DMS79 (cell line): ENCODE measurements at places on chromosomes 6 and 20.
A peak's percentile ranks its signal among the peaks of the same experiment; 100 is the strongest.

DNA sequence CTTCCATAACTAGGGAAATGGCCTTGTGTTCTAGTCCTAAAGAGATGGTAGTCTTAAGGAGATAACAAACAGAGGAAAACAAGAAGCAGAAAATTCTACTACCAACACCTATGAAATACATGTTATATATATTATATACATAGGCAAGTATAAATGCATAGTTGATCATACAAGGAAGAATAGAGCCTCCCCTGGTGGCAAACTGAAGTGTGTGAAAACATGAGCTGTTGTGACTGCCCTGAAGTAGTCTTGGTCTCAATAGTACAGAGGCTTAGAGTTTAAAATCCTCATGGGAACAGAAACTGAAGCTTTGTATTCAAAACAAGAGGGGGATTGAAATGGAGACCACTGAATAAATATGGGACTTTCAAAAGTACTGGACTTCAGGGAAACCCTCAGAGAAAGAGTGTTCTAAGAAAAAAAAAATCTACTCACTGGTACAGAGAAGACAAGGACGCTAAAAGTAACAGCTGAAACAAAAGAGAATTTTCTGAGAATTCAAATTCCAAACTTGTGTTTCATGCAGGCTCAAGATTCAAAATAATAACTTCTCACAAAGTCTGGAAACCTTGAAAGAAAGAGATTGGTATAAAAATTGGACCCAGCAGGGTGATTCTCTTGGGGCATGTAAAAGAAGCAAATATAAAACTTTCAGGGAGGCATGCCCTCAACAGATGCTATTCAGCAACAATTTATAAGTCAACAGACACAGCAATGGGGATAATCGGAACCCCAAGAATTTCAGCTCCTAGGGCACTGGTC is 59.7 kb upstream of the SAMD3 start:
- no peak for DNase-seq

GRCh38 chr20:37329481-37330165 is 16.3 kb upstream of the SRC start:
- DNase-seq = no peak

GRCh38 chr20:57558614-57559288 is 2.2 kb upstream of the PCK1 start:
- no peak for DNase-seq

DNA sequence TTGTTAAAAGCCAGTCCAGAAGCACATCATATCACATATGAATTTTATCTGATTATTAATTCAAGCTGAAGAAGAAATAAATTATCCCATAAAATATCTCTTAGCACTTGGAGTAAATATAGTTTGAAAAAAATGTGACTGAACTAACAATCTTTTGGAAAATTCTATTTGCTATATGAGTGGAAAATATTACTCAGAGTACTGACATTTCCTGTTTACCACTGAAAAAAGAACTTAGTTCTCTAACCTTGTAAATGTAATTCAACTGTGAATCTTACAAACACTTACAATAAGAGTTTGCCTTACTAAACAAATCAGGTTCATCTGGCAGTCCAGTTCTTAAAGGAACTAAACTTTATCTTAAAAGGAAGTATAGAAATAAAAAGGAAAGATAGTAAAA is 44.2 kb downstream of the MOXD1 start:
- DNase-seq = no peak

- DNase-seq = no peak
Observed at GRCh38 chr6:131946992-131947955, 3.9 kb downstream of the CCN2 start.

- no peak for DNase-seq
Observed at GRCh38 chr6:12186528-12186927, 103.6 kb upstream of the EDN1 start.

DNA sequence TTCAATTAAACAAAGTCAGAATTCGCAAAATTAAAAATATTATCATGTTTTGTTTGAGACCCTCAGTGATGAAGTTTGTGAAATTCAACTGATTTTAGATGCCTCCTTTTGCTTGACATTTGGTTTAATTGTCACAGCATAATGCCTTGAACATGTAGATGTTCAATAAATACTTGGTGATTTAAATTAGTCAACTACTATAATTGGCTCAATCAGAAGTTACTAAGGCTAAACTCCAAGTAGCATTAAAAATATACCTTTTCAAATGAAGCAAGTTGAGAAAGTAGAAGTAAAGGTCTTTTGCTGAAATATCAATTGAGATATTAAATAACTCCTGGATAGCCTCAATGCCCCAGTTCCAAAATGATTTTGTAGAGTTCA is 145.8 kb upstream of the AKIRIN2 start:
- no peak for DNase-seq

GRCh38 chr6:66478705-66479104 is 771.7 kb upstream of the EYS start:
- DNase-seq = no peak

DNA sequence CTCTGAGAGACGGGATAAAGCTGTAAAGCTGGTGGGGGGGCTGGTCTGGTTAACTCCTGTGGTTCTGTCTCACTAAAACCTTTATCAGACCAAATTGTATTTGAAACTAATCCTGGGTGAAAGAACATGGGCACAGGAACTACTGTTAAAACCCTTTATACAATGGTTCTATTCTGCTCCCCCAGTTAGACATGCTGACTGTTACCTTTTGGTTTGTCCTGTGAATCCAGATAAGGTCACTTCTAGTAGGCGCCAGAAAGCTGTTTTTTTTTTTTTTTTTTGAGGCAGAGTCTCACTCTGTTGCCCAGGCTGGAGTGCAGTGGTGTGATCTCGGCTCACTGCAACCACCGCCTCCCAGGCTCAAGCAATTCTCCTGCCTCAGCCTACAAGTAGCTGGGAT is 29.7 kb downstream of the GSTA4 start:
- DNase-seq = no peak

DNA sequence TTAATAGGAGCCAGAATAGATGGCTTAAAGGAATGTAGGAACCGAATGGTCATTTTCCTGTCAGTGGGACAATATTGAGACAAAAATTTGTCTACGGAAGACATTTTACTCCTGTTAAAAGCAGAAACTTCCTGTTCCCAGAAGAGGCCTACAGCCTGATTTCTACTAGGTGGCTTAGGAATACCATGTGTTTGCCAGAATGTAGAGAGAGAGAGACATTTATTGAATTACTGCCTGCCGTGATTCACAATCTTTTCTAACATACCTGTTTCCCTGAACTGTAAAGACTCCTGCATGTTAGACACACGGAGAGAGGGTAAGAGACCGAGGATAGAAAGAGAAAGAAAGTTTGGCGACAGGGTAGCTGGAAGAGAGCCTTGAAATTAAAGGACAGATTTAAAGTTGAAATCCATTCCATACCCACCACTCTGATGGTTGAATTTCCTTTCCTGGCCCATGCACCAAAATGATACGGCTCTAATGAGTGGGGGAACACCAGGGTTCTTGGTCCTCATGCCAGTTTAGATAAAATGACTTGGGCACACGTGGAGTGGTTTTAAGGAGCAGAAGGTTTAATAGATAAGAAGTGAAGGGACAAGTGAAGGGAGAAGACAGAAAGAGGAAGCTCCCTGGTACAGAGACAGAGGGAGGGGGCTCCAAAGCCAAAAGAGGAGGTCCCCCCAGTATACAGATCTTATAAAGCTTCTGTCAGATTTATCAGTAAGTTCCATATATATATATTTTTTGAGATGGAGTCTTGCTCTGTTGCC is 22.5 kb downstream of the NCOA3 start:
- DNase-seq = no peak

- no peak for DNase-seq
Observed at GRCh38 chr20:37285664-37286374, 3.6 kb upstream of the MANBAL start.

GRCh38 chr20:48809673-48810072 is 18.1 kb downstream of the PREX1 start:
- DNase-seq = no peak

GRCh38 chr6:21769405-21769861 is 175.9 kb downstream of the SOX4 start:
- DNase-seq = no peak

DNA sequence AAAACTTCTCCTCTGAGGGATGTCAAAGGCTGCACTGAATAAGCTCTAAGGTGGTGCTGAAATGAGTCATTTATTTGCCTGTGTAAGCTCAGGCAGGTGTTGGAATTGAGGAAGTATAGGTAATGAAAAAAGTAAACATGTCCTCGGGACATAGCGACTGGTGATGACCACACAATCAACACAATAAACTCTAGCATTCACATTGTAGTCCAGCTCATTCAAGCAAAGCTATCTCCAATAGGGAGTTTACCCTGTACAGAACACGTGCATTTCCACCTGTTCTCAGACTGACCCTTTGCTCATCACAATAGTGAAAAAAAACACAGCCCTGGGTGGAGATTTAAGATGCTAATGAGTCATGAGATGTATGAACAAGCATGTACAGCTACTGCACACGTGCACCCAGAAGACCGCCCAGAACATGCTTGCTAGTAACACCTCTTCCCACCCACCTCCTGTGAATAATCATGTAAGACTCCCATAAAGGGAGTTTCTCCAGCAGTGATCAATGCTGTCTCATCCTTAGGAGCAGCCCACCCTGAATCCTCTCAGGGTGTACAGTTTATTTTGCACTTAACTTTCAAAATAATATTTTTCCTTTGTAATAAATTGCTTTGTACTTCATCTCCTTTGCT is 33.0 kb upstream of the POU5F1 start:
- DNase-seq = no peak

DNA sequence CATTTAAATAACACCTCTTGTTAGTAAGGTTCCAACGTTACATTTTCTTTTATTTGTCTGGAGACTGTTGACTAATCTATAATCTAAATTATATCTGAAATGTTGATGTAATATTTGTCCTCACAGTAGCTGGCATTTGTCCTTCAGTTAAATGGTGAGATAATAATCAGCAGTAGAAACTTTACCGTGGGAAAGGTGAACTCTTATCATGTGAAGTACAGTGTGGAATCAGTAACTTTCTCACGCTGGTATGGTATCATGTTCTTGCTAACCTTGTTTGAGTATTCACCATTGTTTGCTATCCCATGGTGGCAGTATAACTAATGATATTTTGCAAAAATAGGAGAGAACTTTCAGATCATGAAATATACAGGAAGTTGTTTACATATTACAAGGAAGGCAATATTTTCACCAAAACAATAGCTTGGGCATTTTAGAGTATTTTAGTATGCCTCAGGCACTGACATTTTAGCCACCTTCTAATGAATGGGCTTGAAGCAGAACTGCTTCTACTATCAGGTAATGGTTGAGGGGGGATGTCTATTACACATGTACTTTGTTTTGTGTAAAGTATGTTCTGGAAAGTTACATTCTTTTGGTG is 4.8 kb downstream of the GMNN start:
- DNase-seq = no peak

DNA sequence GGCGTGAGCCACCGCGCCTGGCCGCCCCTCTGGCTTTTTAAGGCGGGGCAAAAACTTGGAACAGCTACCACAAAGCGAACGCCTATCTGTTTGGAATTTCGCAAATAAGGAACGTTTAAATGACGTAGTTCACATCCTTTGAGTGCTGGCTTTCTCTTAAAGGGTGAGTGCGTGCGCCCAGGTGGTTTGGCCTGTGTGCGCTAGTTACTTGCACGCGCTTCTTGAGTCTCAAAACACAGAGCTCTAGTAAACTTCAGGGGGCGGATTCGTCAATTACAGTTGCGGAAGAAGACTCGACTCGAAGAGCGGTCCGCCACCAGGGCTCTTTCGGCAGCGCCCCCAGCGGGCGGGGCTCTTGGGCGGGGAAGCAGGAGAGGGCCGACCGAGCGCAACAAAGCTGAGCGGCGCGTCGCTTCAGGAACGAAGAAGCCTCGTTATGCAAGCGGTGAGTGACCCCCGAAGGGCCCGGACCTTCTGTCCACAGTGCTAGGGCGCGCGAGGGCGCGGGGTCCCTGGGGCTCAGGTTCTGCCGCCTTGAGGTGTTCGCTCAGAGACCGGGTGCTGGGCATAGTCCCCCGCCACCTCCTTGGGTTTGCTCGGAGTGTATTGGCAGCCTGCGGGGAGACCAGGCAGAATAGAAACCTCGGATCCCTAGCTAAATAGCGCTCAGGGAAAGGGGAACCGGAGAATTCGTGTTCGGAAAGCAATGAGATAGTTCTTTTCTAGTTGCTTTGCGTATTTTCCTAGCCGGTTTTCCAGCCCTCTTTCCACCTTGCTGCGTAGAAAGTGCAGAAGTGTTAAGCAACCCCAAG is at the start of gene SYCP2L:
Gene SYCP2L (plus strand): TSS at position 362 of the 812 bp plus-strand sequence. CDS start 75 bp downstream, at position 437.
- peak; percentile 46 for DNase-seq

DNA sequence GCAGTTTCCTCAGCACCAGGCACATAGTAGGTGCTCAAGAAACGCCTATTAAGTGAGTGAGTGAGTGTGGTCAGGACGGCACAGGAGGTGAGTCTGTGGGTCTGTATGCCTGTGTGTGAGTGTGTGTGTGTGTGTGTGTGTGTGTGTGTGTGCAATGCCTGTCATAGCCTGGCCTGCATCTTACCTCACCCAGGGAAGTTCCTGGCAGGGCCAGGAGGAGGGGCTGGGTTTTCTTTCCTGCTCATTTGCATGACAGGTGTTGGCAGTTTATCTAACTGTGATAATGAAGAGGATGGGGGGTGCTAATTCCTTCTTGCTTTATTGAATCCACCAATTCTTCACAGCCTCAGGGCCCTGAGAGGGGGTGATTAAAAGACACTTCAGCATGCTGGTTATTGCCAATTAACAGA is 146.7 kb upstream of the MLN start:
- peak; percentile 74 for DNase-seq

DNA sequence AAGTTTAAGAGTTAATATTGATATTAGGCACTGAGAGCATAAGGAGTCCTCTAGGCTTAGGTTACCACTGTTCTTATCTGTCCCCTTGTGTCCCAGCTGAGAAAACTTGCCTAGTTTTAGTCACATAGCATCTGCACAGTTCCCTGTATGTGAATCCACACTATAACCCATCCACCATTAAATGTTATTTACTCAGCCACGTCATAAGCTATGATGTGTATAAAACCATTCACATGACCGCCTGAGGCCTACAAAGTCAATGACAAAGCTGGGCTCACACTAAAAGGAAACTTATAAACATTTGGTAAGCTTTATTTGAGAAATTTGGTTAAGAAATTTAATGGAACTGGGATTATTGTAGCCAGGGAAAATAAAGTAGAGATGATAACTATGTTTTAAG is 59.2 kb upstream of the TFAP2D start:
- no peak for DNase-seq

DNA sequence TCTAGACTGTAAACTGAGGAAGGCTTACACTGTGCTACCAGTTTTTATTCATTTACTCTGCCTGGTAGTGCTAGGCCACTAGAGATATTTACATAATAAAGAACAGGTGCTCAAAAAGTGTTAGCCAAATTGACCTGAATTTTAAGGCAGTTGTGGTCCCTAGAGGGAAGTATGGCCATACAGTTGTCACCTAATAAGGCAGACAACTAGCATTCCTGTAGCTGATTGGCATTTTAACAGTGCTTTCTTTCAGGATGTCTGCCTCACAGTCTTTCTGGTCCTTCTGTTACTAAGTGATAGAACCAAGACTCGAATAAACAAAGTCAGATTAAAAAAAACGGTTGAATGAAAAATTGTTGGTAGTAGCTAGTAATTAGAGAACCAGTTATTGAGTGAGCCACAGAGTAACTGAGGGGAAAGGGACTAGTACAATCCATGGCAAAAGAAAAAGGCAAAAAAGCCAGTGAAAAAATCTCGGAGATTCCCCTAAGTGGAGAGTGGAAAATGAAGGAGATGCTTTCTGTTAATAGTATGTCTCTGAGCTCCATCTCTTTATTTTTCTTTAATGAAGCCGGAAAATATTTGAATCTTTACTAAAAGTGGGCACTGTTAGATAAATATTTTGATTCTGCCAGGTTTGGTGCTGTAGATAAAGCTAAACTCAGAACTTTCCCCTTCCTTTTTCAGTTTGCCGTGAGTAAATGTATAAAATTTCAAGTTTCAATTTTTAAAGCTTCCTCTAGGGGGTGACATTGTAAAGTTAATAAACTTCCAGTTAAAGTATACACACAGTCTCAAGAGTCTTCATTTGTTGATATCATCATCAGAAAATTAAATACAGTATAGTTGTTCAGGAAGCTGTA is 9.1 kb downstream of the VTA1 start:
- DNase-seq = no peak
